ENCODE measurements at places on chromosomes 16 and 17. TPM values are rescaled to one million over a fixed set of nuclear protein-coding genes. Genes with fewer than 3 reads are reported as not detected.

TMEM11 gene
- total RNA-seq: 30.0 TPM

GRCh38 chr17:17055286-17056155, 13.3 kb downstream of the MPRIP start:
- DNase-seq: peak; percentile 73

- peak; percentile 40 for DNase-seq
Observed at GRCh38 chr17:27506348-27507218, 50.3 kb downstream of the KSR1 start.

- no peak for DNase-seq
Observed at GRCh38 chr17:29190039-29190438, 9.8 kb upstream of the MYO18A start.

DNA sequence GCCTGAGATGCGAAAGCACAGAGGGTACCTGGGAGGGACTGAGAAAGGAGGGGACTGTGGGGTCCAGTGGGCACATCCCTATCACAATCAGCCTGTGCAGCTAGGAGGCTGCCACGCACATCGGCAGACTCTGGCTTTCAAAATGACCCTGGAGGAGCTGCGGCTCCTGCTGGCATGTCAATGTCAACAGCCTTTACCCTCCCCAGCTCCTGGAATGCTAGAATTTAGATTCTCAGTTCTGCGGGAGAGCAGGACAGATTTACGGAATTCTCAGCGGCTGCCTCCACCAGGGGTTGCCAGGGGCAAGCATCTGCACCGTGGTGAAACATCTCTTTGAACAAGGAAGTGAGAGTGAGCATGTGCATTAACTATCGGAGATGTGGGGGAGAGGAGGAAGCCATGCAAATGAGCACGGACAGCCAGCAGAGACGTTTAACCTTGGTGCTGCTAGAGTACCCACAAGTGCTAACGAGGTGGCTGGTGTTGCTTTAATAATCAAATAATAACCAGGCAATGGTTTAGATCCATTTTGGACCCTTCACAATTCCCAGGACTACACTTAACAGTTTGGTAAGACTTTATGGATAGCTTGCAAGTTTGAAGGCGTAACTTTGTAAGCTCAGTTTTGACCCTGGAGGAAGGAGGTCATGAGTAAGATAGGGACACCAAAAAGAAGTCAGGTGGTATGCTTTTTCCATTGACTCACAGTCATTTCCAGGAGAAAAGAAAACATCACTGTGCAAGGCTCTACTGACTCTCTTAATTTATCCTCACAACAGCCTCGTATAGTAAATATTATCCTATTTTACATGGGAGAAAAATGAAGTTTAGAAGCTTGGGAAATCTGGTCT, 54.1 kb downstream of the XYLT1 start:
- peak; percentile 12 for DNase-seq
